IMR-90 (cell line): ENCODE measurements at places on chromosomes 2 and 18. TPM values are rescaled to one million over a fixed set of nuclear protein-coding genes. Genes with fewer than 3 reads are reported as not detected.

UGT1A6 gene
- total RNA-seq: not detected in 2 replicates

LOXHD1 gene
- total RNA-seq: not detected in 2 replicates

NXPH2 gene
- total RNA-seq: not detected in 2 replicates

ROCK1 gene
- 17.0 and 33.6 TPM in 2 replicates for total RNA-seq

GAL3ST2 gene
- not detected in 2 replicates for total RNA-seq

CDKL4 gene
- 0.28 TPM in 1 of 2 replicates, not detected in the other for total RNA-seq

FSHR gene
- not detected in 2 replicates for total RNA-seq

ELP2 gene
- total RNA-seq: 97.2 and 161 TPM in 2 replicates

PLEK gene
- under 0.01 TPM in 1 of 2 replicates, not detected in the other for total RNA-seq

POTEE gene
- total RNA-seq: not detected in 2 replicates

NCKAP1 gene
- 160 and 188 TPM in 2 replicates for total RNA-seq

UGT1A8 gene
- total RNA-seq: not detected in 2 replicates

ARHGEF33 gene
- total RNA-seq: 0.18 and 0.28 TPM in 2 replicates

MALT1 gene
- total RNA-seq: 25.3 and 25.8 TPM in 2 replicates

DCDC2C gene
- total RNA-seq: not detected in 2 replicates

DSG1 gene
- total RNA-seq: not detected in 2 replicates

BMP10 gene
- total RNA-seq: not detected in 2 replicates

GREB1 gene
- total RNA-seq: not detected in 2 replicates
